Activated naive CD8-positive, alpha-beta T cell treated with anti-CD3 and anti-CD28 coated beads, Interleukin-2, amount 50 U/mL, for 24 hours (primary cell): ENCODE measurements at places on chromosomes 13 and 19.

DNA sequence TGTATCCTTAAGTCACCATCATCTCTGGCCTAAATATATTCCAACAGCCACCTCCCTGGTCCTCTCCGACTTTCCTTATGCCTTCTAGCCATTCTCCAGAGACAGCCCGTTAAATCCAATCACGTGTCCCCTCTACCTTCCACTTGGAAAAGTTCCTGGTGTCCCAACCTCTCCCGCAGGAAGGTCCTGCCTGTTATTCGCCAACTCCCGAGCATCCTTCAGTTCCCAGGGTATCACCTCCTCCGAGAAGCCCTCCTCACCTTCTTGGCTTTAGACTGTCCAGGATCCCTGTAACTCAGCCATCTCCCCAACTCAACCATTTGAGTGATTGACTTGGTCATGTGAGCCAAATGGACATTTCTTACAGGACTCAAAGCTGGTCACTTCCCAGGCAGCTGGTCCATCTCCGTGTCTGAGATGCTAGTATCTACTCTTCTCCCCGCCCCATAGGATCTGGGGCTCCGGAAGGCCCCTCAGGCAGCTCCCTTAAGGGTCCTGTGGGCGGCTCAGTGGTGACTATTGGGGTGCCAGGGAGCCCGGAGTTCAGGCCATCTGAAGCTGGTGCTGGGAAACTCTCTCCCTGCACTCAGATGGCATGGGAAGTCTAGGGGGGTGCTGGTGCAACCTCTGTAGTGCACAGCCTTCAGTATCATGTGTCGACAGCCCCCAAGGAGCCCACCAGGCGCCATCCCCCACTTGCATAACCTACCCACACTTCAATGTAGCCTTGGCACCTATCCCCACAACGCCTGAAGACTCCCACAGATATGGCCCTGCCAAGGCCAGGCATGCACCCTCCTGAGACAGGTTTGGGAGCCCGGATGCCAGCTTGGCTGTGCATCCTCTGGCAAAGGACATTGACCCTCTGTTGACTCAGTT is 27.9 kb upstream of the NANOS3 start:
- H3K36me3 ChIP-seq = peaks cover 3% of the 10 kb centered on the region
- peaks cover 3% of the 10 kb centered on the region for H3K27me3 ChIP-seq
- no peak for DNase-seq
- H3K27ac ChIP-seq = peak overlapping the region; percentile 57

DNA sequence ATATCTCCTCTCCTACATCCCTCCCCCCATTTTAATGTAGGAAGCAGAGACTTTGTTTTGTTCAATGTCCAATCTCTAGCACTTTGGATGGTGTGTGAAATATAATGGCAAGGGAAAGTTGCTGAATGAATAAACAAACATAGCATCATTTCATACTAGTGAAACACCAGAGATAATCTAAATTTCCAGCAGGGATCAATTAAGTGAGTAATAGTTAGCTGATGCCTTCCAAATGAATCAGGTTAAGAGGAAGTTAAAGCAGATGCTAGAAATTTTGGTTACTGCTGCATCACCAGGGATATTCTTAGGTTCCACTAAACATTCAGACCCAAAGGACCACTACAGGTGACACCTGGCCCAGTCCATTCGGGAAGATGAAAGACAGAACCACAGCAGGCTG is 8.1 kb downstream of the MRPS31 start:
- no peak overlapping the region for H3K27ac ChIP-seq

- H3K27ac ChIP-seq = no peak overlapping the region
- DNase-seq = no peak
- H3K27me3 ChIP-seq = peaks cover 33% of the 10 kb centered on the region
- H3K4me1 ChIP-seq = peaks cover 4% of the 10 kb centered on the region
- H3K36me3 ChIP-seq = no peaks in the 10 kb centered on the region
- no peak overlapping the region for H3K4me3 ChIP-seq
Observed at GRCh38 chr19:1522838-1523237, 1.0 kb upstream of the PLK5 start.

DNA sequence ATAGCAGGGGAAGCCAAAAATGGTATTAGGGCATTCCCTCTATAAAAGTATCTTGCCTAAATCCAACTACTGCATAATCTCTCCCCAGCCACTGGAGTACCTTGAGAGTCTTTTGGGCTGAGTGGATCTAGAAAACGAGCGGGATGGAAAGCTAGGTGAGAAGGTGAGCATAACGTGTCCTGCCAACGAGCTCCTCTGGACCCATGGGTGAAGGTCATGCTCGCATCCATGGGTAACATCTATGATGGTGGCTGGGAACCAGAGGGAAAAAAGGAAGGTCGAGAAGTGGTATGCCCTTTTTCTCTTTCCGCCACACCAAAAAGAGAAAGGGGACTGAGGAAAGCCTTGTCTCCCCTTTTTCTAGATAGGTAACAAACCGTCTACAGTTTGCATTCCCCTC is 63.0 kb downstream of the ZNF208 start:
- H3K27me3 ChIP-seq = no peaks in the 10 kb centered on the region
- no peaks in the 10 kb centered on the region for H3K4me1 ChIP-seq
- H3K36me3 ChIP-seq = peaks cover 8% of the 10 kb centered on the region

DNA sequence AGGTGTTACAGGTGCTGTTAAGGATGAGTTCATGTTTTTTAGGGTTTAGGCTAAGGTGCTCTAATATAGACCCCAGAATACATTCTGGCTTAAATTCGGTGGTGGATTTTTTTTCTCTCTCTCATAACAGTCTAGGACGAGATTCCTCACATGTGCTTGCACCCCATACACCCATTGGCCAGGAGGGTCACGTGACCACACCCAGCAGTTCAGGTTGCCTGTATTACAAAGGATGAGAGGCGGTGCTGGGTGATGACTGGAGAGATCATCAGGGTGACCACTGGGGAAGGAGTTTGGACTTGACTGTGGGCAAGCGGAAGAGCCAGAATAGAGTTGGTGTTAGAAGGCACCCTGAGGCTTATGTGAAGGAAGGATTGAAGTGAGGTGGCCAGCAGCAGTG is 27.7 kb downstream of the PPP2R1A start:
- no peak overlapping the region for H3K4me3 ChIP-seq
- peaks cover 65% of the 10 kb centered on the region for H3K36me3 ChIP-seq
- H3K27ac ChIP-seq = peak overlapping the region; percentile 23
- H3K27me3 ChIP-seq = no peaks in the 10 kb centered on the region
- no peaks in the 10 kb centered on the region for H3K4me1 ChIP-seq

GRCh38 chr13:23140492-23140891 is 40.3 kb upstream of the SGCG start:
- no peaks in the 10 kb centered on the region for H3K4me1 ChIP-seq
- no peaks in the 10 kb centered on the region for H3K27me3 ChIP-seq
- no peaks in the 10 kb centered on the region for H3K36me3 ChIP-seq
- H3K4me3 ChIP-seq = no peak overlapping the region
- DNase-seq = no peak

DNA sequence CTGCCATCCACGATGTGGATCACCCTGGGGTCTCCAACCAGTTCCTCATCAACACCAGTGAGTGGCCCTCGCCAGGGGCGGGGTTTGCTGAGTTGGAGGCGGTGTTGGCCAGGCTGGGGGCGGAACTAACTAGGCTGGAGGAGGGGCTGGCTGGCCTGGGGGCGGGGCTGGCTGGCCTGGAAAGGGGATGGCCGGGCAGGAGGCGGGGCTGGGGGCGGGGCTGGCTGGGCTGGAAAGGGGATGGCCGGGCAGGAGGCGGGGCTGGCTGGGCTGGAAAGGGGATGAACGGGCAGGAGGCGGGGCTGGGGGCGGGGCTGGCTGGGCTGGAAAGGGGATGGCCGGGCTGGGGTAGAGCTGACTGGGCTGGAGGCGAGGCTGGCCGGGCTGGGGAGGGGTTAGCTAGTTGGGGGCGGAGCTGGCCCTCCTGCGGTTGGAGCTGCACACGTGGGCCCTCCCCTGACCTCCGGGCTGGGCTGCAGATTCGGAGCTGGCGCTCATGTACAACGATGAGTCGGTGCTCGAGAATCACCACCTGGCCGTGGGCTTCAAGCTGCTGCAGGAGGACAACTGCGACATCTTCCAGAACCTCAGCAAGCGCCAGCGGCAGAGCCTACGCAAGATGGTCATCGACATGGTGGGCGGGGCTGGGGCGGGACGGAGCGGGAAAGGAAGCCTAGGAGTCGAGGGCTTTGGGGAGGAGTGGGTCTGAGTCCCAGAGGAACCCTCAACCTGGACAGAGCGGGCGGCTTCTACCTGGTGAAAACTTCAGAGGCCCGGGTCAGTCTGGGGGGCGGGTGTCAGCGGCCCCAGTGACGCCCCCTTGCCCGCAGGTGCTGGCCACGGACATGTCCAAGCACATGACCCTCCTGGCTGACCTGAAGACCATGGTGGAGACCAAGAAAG is 41.0 kb downstream of the PDE4A start:
- no peak overlapping the region for H3K27ac ChIP-seq
- H3K27me3 ChIP-seq = peaks cover 5% of the 10 kb centered on the region
- no peak overlapping the region for H3K4me3 ChIP-seq
- H3K36me3 ChIP-seq = peaks cover 4% of the 10 kb centered on the region
- peak; percentile 91 for DNase-seq

DNA sequence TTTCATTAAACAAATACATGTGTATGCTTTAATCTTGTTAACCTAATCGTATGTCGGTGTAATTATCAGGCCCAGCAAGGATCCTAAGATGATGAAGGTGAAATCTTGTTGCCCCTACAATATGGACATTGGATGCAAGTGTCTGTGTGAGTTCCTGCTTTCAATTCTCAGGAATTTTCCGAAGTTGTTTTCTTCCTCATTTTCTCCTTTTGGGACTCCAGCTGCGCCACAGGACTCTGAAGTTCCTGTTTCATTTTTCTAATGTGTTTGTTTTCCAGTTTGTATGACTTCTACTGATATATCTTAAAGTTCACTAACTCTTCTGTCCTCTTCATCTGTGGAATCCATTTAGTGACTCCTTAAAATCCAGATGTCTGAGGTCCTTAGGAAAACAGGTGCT is 11.9 kb upstream of the OR7D2 start:
- no peaks in the 10 kb centered on the region for H3K27me3 ChIP-seq
- no peak overlapping the region for H3K4me3 ChIP-seq
- DNase-seq = no peak
- H3K36me3 ChIP-seq = peaks cover 54% of the 10 kb centered on the region
- no peak overlapping the region for H3K27ac ChIP-seq
- H3K4me1 ChIP-seq = no peaks in the 10 kb centered on the region

DNA sequence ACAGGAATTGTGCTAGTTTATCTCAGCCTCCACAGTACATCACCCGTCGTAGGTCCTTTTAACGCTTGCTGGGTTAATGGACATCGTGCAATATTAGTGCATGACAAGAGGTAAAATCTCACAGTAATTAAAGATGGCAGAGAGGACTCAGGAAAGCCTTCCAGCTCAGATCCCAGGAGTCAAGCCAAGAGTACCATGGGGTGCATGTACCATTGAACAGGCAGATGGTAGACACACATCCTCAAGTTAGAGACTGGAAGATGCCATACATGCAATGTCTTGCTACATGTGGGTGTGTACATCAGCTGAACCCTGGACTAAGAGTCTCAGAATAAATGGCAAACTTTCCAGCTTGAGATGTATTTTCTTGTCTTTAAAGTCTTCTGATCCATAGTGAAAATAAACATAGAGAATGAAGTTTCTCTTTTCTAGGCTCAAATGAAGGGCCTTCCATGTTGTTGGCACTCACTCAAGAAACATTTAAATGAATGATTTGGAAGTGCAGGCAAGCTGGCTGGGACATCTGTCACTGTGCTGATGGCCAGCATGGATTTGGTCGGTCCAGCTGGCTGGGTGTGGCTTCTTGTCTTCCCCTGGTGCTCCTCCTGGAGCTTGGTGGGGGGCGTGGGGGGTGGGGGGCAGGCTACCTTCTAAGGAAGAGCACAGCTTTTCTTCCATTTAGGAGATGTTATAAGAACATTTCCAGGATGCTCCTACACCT is 290.9 kb upstream of the MAB21L1 start:
- no peaks in the 10 kb centered on the region for H3K36me3 ChIP-seq
- no peaks in the 10 kb centered on the region for H3K4me1 ChIP-seq
- H3K27me3 ChIP-seq = no peaks in the 10 kb centered on the region

DNA sequence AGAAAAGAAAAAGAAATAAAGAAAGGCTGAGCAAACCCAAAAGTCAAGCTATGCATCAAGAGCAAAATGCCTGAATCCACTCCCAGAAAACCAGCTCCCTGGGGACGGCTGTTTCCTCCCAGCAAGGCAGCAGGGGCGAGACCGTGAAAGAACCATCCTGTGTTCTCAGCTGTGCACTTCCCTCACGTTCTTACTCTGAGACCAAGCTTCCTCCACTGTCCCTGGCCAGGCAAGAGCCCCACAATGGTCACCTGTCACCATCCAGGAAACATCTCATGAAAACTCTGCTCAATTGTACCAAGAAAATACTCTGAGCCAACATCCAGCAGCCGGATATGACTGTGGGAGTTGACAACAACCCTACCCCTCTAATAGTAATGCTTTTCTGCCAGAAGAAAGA is 22.9 kb downstream of the RAB20 start:
- peaks cover 11% of the 10 kb centered on the region for H3K4me1 ChIP-seq
- no peak overlapping the region for H3K4me3 ChIP-seq
- no peak overlapping the region for H3K27ac ChIP-seq
- DNase-seq = no peak
- no peaks in the 10 kb centered on the region for H3K36me3 ChIP-seq
- no peaks in the 10 kb centered on the region for H3K27me3 ChIP-seq

DNA sequence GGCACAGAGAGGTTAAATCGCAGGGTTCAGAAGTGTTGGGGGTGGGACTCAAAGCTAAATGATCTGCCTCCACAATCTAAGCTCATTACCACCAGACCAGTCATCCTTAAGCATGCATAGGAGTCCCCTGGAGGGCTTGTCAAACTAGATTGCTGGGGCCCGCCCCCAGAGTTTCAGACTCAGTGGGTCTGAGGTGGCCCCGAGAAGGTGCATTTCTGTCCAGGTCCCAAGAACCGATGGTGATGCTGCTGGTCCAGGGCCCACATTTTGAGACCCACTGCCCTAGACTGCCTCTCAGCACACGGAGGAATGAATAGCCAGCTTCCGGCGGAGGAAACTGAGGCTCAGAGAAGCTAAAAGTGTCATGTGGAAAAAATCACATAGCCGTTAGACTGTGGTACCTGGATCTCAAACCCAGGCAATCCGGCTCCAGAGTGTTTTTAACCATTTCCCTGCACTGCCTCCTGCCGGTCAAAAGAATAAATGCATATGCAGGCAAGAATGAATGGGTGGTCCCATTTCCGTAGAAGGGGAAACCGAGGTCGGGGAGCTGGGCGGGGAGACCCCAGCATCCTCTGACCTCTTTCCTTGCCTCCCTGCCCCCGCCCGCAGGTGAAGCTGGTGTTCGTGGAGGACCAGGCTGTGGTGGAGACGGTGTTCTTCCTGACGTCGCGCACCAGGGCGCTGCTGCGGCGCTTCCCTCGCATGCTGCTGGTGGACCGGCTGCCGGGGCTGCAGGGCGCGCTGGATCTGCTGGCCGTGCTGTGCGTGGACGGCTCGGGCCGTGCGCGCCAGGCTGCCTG is 23.8 kb downstream of the ZSWIM9 start:
- no peak overlapping the region for H3K27ac ChIP-seq
- no peak overlapping the region for H3K4me3 ChIP-seq
- peak; percentile 53 for DNase-seq
- peaks cover 7% of the 10 kb centered on the region for H3K36me3 ChIP-seq

- H3K4me3 ChIP-seq = peak overlapping the region; percentile 32
- H3K36me3 ChIP-seq = no peaks in the 10 kb centered on the region
- peak; percentile 36 for DNase-seq
- peak overlapping the region; percentile 75 for H3K27ac ChIP-seq
Observed at GRCh38 chr19:13260883-13261653, 110.9 kb downstream of the IER2 start.
